NCI-H1048 (cell line): ENCODE measurements at places on chromosomes 2 and 18.

- DNase-seq: no peak
These were observed 16.0 kb downstream of the ANO7 start for GRCh38 chr2:241204490-241204889.

GRCh38 chr18:79121746-79122474 is 52.7 kb downstream of the ATP9B start:
- DNase-seq: no peak

DNA sequence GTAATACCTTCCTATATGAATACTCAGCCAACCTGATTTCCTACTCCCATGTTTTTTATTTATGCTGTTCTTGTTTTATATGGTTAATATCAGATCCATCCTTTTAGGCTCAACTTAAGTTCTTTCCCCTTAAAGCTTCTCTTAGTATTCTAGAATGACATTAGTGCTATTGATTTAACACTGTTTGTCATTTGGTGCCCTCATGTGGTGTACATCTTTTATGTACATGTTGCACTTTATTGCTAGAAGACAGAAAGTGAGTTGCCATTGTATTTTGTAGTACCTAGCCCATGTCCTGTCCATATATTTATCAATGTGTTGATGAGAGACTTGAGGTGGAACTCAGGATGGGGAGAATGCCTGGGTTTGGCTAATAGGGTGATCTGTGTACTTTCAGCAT is 2.5 kb downstream of the HTRA2 start:
- DNase-seq: no peak

DNA sequence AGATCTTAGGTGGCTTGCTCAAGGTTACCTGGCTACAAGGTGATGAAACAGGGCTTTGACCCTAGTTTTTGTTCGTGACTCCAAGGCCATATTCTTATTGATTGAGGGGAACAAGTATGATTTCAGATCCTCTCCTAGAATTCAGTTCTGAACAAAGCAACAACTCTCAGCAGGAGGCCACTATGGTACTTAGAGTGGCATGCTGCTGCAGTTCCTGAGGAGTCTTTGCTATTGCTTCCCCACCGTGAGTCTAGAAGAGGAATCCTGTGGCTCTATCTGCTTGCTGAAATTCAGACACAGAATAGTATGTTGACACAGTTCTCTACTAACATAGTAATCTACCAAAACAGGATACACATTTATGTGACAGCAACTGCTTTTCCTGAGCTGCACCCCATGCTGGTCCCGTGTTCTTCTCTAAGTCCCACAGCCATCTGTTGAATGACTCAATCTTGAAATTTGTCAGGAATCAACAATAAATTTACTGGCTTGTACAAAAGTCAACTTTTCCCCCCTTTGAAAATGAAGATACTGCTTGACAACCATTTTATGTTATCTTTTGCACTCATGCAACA is 4.1 kb downstream of the TGFBRAP1 start:
- no peak for DNase-seq

GRCh38 chr18:62596145-62597005 is 73.5 kb downstream of the ZCCHC2 start:
- no peak for DNase-seq

DNA sequence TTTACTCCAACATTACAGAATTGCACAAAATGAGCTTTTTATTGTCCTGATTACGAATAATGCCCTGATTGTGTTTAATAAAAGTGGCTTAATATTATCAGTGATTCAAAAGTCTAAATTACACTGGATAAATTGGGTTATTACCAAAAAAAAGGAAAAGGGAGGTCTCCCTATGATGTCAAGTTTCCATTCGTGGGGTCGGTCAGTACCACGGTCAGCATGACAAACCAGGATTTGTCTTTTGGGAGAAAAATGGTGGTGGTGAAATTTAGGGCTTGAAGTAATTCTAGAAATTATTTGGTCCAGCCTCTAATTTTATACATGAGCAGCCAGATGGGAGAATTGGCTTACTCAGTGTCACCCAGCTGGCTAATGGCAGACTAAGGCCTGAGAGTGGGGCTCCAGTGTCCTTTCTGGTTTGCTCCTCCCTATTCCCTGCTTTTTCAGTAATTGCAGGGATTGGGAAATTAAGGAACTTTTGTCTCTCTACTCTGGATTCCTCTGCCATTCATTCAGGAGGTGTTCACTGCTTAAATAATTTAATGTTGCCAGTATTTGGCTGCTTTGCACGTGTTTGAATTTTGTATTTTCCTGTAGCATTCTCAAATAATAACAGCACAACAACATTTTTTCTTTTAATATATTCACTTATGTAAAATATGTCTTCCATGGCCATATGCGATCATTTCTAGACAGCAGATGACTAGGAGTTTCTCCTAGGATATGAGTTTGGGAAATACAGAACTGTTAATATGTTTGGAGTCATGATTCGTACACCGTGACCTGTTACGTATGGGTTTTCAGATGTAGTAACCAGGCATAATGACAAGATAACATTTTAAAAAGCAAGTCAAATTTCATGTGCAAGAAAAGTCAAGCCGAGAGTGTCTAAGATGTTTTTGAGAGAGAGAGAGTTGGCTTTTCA is 128.9 kb upstream of the NOSTRIN start:
- DNase-seq: no peak

GRCh38 chr2:67658820-67659219 is 261.7 kb downstream of the ETAA1 start:
- DNase-seq: no peak

DNA sequence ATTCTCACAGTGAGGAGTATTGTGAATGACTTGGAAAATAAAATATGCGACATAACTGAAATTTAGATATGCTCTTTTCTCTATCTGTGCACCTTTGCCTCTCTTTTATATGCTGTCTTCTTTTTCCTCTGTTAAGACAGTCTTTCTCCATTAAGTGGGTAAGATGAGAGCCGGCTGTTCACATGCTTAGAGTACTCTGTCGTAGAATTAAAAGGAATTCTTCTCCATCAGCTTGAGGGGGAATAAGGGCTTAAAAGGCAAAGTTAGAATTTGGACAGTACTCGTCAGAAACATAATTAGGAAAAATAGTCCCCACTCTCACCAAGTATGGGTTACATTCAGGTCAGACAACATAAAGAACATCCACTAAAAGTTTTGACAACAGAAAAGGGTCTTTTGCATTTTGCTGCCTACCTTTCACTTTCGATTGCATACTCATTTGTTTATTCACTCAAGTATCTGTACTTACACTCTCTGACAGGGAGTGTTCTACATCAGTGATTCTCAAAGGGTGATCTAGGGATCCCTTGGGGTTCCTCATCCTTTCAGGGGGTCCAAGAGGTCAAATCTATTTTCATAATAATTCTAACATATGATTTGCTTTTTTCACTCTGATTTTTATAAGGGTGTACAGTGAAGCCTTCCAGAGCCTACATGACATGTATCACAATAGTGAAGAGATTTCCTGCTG is 48.0 kb downstream of the ARHGAP15 start:
- no peak for DNase-seq

GRCh38 chr2:101847661-101848339 is 144.0 kb upstream of the IL1R2 start:
- no peak for DNase-seq

GRCh38 chr2:207143215-207144172 is 22.3 kb downstream of the KLF7 start:
- DNase-seq: no peak

DNA sequence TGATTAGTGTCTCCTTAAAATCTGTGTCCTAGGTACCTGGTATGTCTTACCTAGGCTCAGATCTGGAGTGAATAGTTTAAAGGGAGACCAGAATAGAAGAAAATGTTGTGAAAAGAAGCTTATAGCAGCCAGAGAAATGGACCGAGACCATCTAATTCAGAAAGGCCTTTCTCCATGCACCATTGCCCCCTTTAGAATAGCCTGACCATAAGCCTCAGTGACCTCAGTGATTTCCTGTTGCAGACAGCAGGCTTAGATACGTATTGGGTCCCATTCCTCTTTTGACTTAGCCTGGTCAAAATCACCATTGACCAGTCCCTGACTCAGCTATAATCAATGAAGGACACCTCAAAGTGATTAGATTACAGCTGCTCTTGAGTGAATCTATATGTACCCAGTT is 690.7 kb upstream of the KLHL29 start:
- no peak for DNase-seq

DNA sequence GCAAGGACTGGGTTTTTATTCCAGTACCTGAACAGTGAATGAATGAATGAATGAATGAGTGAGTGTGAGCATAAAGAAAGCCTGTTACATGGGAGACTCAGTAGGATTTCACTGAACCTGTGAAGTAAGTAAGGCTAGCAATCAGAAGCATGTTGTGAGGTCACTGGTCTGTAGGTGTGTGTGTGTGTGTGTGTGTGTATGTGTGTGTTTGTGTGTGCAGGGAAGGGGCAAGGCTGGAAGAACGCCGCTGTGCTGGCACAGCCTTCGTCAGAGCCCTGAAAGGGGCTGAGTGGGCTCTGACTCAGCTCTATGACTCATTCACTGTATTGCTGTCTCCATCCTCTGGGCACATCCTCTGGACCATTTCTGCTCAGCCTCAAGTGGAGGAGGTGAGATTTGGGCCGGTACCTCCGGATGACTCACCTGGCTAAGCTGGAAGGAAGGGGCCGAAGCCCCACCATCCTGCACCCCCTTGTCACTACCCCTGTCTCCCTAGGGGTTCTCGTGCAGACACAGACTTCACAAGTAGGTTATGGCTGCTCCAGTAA is 51.4 kb upstream of the MRPL33 start:
- DNase-seq: no peak

GRCh38 chr2:205020673-205021072 is 475.4 kb downstream of the PARD3B start:
- no peak for DNase-seq

DNA sequence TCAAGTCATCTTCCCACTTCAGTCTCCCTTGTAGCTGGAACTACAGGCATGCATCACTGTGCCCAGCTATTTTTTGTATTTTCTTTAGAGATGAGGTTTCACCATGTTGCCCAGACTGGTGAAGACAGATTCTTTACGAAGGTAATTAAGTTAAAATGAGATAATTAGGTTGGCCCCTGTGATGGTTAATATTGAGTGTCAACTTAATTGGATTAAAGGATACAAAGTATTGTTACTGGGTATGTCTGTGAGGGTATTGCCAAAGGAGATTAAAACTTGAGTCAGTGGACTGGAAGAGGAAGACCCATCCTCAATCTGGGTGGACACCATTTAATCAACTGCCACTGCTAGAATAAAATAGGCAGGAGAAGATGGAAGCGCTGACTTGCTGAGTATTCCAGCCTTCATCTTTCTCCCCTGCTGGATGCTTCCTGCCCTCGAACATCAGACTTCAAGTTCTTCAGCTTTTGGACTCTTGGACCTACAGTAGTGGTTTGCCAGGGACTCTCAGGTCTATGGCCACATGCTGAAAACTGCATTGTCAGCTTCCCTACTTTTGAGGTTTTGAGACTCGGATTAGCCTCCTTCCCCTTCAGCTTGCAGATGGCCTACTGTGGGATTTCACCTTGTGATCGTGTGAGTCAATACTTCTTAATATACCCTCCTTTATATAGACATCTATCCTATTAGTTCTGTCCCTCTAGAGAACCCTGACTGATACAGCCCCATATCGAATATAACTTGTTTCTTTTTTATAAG is 269.1 kb downstream of the TMX3 start:
- DNase-seq: no peak

DNA sequence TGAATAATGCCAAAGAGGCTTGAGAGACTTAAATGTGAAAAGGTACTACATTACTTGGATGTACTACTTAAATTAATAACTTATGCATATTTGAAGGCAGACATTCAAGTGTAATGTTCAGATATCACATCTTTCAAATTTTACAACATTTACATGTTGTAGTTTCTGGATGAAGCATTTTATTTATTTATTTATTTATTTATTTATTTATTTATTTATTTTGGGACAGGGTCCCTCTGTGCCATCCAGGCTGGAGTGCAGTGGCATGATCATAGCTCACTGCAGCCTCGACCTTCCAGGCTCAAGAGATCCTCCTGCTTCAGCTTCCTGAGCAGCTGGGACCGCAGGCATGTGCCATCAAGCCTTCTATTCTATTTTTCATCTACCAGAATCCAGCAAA is 596.4 kb downstream of the ERBB4 start:
- DNase-seq: no peak

GRCh38 chr2:172389685-172390339 is 37.6 kb upstream of the ITGA6 start:
- DNase-seq: no peak

DNA sequence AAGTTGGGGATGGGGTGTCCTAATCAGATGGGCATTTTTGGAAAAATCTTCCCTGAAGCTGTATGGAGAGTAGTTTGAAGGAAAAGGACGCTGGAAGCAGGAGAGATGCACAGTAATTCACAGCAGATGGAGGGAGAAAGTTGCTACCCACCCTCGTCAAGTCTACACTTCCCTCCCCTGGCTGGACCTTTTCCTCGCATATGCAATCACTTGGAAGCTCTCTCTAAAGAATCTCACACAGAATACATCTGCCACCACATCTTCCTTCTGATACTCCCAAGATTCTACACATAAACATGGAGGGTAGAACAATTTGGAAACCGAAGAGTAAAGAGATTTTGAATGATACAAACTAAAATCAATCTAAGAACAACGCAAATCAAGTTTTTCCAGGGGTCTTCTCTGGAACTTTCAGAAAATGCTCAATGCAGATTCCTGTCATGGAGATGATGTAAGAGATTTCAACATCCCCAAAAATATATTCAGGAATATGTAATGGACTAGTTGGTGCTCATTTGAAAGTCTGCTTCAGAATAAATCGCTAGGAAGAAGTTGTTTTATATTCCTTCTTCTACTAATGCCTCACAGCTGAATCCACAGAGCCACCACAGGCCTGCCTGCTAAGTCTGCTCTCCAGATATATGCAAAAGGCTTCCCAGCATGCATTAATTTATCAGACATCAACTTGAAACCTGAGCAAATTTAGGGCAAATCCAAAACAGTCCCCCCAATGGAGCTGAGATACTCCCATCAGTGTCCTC is 291.5 kb downstream of the LRATD1 start:
- DNase-seq: no peak

DNA sequence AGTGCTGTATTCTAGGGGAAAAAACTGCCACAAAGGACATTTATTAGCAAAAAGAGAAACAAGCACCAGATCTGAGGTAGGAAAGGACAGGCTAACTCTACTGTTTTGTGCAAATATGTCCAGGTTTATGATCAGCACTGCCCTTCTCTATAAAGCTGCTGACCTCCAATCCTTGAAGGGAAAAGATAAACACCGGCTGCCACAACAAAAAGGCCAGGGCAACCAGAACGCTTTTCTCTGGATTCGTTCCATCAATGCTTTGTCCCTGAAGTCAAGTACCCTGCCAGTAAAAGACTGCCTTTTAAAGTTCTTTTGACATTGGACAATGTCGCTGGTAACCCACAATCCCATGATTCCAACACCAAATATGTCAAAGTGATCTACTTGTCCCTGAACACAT is 21.0 kb downstream of the SMAD2 start:
- DNase-seq: no peak

- DNase-seq: no peak
These were observed 9.9 kb downstream of the OBSL1 start for GRCh38 chr2:219561179-219562048.
